ENCODE measurements at places on chromosomes 12 and 14. TPM values are rescaled to one million over a fixed set of nuclear protein-coding genes. Genes with fewer than 3 reads are reported as not detected.
A peak's percentile ranks its signal among the peaks of the same experiment; 100 is the strongest.

GRCh38 chr14:68039593-68039992 is 220.0 kb downstream of the RAD51B start:
- no peak for DNase-seq

DNA sequence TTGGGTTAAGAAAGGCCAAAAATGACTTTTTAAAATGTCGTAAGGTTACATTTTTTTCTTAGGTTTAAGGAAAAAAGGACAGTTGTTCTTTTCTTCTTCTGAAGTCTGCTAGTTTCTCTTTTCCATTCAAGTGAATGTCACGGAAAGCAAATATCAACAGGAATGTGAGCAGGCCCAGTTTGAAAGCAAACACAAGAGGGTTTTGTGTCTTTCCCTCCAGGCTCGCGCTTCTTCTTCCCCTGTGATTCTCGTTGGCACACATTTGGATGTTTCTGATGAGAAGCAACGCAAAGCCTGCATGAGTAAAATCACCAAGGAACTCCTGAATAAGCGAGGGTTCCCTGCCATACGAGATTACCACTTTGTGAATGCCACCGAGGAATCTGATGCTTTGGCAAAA is 85.4 kb downstream of the LRRK2 start:
- no peak for DNase-seq

DNA sequence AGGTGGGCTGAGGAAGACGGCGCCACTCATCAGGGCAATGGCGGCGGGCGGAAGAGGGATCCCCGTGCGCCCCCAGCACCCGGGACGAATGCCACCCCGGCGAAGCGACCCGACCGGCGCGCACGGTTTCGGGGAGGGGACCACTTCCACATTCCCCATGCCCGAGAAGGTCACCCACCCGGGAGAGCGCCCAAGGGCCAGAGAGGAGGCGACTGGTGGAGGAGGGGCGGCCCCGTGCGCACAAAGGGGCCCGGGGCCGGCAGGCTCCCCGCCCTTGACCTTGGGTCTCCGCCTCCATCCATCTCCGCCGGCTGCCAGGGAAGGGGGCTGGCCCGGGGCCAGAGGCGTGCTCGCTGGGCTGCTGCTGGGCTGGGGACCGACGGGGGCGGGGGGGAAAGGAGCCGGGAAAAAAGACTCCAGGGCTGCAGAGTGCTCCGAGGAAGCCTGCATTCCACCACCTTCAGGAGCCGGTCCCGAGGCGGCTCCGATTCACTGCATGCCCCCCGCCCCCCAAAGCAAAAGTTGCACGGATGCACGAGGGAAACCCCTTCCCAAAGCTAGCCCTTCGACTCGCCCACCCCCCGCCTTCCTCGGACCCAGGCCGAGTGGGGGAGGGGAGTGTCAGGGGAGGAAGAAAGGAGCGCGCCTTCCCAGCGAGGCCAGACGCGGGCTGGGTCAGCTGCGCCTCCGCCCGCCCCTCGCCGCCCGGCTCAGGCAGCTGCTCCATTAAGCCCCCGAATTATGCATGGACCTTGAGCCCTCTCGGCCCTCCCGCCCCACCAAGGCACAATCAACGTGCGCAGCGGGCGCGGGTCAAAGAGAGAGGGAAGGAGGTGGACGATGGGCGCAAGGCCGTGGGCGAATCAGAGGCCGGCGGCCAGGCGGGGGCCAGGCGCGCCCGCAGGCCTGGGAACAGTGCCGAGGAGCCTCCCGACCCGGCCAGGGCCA is 26.2 kb downstream of the BCL11B start:
- DNase-seq, result peak; percentile 55

DNA sequence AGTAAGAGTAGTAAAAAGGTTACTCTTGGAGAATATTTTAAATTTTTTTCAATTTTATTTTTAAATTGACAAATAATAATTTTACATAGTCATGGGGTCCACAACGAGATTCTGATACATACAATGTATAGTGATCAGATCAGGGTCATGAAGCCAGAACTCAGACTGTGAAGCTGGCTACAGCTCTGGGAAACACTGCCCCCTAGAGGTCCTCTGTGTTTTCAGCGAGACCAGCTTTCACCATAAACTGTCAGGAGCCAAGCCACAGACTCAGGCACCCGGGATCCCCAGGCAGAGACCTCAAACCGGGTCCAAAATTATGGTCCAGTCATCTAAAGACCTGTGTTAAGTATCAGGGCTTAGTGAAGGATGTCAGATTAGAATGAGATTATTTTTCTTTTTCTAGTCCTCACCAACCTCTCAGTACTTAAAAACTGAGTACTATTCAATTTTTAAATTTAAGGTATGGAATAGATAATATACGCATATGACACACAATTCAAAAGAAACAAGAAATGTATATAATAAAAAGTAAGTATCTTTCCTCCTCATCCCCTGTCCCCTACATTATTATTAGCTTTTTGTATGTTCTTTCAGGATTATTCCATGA is 397.1 kb downstream of the MDGA2 start:
- peak; percentile 15 for DNase-seq

DNA sequence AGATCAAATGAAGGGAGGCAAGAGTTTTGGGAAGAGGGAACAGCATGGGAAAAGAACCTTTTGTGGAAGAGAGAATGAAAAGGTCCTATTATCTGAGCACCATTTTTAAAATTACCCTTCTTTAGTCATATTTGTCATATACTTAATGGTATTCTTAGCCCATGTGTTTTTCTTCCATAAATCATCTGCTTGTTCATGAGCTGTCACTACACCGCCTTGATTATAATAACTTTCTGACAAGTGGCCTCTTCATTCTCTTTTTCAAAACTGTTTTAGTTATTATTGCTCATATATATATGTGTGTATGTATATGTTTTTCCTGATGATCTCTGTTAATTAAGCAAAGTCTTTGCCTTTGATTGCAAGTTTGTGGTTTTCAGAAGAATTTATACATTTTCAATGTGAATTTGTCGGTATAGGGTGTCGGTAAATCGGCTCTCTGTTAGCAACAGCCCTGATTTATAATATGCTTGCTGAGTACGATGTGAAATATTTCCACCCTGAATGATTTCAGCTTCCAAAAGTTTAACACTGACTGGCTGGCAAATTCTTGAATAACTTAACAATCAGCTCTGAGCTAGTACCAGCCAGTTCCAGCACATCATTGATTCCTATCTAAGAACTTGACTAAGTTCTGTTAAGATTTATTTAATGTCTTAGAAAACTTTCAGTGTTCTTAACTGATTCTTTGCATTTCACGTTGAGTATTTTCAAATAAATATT is 49.2 kb downstream of the GUCY2C start:
- DNase-seq, result no peak

The OTOGL gene
- 1.4 TPM for total RNA-seq

The NANOG gene
- total RNA-seq, result not detected

The ADAMTS20 gene
- total RNA-seq, result not detected

DNA sequence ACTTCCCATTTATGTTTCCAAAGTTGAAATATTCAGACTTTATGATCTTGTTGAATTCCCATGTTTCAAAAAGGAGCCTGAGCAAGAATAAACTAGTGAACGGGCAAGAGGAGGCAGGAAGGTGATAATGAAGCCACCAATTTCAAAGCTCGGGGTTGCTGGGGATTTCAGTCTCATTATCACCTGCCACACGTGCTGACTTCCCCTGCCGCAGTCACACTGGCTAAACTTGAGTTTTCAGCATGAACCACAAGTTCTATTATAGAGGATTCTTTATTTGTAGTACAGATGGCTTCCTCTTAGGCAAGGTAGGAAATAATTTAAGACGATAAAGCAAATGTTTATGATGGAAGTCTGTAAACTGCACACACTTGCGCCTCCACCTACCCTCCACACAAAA is 18.1 kb upstream of the DIABLO start:
- DNase-seq, result no peak

GRCh38 chr14:37665951-37666350 is 70.5 kb downstream of the TTC6 start:
- no peak for DNase-seq

DNA sequence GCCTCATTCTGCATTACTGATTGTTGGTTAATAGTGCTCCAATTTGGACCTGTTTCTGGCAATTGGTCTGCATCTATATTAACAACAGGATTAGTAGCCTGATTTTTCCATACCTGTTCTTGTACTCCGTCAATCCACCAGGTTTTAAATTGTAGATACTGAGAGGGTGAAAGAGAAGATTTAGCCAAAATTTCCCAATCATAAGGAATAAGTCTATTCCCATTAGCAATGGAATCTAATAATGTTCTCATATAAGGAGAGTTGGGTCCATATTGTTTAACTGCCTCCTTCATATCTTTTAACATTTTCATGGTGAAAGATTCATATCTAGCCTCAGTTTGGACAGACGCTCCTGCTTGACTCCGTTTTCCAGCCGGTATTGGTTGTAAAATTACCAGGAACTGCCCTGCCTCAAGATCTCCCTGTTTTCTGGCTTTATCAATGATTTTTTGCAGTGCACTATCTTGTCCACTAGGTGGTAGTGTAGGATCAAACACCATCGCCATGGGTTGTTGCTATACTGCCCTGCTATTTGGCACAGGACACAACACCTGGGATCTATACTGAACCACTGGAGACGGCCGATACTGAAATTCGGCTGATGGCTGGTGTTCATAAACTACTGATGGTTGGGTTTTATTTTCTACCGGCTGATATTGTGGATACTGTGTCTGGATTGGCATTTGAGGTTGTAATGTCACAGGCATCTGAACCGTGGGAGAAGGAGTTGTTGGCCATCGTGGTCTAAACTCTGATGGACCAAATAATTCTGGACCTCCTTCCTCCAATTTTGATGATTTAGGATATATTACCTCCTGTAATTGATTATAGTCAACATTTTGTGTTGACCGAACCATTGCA is 25.2 kb downstream of the DHRS4L2 start:
- peak; percentile 71 for DNase-seq

- peak; percentile 21 for DNase-seq
Observed at GRCh38 chr14:76337635-76338545, 38.0 kb upstream of the ESRRB start.

DNA sequence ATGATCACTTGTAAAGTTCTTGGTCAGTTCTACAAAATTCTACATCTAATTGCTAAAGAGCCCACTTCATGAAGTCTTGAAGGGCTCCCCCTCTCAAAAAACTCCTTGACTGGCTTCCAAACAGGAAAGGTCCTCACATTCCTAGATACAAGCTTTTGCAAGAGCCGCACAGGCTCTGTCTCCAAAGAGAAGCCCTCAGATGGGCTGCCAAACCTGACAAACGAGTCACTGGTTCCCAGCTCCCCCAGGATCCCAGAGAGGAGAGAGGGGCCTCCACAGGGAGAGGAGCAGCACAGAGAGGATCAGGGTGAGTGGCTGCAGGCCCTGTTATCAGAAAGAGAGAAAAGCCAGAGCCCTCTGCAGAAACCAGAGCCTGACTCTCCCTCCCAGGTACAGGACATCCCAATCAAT is 5.8 kb downstream of the NID2 start:
- DNase-seq, result no peak

The SCN8A gene
- total RNA-seq, result 3.0 TPM

GRCh38 chr14:60989599-60989998 is 8.6 kb downstream of the SLC38A6 start:
- no peak for DNase-seq

DNA sequence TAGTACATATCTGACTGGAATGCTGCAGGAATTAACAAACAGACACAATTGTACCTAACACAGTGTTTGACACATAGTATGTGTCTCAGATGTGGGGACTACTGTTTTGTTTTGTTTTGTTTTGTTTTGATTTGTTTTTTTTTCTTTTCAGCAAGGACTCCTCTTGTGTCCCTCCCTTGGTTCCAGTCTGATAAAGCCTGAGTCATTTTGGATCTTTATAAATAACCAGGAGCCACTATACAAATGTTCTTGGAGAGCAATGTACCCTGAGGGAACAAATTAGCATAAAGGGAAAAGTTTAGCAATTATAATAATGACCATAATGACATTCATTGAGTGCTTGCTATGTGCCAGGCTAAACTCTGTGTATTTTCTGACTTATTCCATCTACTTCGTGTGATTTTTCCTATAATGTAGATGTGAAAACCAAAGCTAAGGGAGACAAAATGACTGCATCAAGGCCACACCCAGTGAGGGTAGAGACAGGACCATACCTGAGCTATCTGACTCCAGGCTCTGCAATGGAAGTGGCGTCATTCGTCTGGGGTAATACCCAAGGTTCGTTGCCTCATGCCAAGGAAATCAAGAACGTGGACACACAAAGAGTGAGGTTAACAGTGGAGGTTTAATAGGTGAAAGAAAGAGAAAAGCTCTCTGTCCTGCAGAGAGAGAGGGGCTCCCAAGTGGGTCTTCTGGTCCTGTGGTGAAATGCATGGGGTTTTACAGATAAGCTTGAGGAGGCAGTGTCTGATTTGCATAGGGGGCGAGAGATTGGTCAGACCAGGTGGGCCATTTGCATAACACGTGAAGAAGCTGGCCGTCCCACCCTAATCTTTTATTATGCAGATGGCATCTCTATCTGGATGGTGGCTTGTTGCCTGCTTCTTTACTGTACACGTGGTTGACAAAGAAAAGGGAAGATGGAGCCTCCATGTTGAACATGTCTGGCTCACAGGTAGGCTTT is 285.5 kb upstream of the SFSWAP start:
- no peak for DNase-seq

- no peak for DNase-seq
Observed at GRCh38 chr14:36588788-36589187, 6.4 kb upstream of the NKX2-8 start.

GRCh38 chr14:51298895-51299294 is 58.8 kb downstream of the TMX1 start:
- DNase-seq, result peak; percentile 64

GRCh38 chr12:108457734-108458361 is 57.2 kb upstream of the FICD start:
- peak; percentile 15 for DNase-seq

GRCh38 chr12:121318121-121318520 is 21.6 kb upstream of the CAMKK2 start:
- DNase-seq, result no peak

Data from Daoy (cell line).